Activated T-cell treated with anti-CD3 and anti-CD28 coated beads, Interleukin-2, amount 50 U/mL, for 72 hours (primary cell): ENCODE measurements at places on chromosomes 5 and 9. TPM values are rescaled to one million over a fixed set of nuclear protein-coding genes. Genes with fewer than 3 reads are reported as not detected.

DNA sequence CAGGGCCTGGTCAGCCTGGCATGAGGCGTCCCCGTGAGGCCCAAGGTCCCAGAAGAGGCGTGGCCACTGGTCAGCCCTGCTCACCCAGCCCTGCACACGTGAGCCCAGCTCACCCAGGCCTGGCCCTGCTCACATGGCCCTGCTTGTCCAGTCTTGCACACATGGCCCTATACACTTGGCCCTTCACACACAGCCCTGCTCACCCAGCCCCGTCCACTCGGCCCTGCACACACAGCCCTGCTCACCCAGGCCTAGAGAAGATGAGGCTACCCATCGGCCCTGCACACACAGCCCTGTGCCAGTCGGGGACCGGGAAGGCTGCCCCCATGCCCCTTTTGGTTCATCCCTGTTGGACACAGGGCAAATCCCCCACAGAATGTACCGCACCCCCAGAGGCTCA, 28.4 kb downstream of the ZDHHC11B start:
- DNase-seq, result no peak

- no peak for DNase-seq
Measured at GRCh38 chr9:111180811-111181210, 142.5 kb upstream of the LPAR1 start.

- DNase-seq, result no peak
Measured at GRCh38 chr5:110496276-110496675, 230.2 kb downstream of the TMEM232 start.

DNA sequence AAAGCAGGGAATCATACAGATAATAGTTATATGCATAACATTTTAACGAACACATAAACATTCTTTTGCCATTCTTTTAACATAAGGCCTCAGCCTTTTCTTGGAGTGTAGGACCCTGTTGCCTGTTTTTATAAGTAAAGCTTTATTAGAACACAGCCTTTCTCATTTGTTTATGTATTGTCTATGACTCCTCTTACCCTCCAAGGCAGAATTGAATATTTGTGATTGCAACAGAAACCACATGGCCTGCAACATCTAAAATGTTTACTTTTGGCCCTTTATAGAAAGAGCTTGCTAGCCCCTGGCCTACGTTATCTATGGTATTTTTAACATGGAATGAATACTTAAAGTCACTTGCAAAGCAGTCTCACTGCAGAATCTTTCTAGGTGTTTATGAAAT, 2.6 kb downstream of the SLC31A1 start:
- no peak for DNase-seq

LEAP2 gene
- total RNA-seq, result 5.0 TPM

SOWAHA gene
- total RNA-seq, result not detected

IFNB1 gene
- total RNA-seq, result 0.58 TPM

CACNA1B gene
- total RNA-seq, result 0.02 TPM
